ENCODE measurements at places on chromosomes 4 and X. TPM values are rescaled to one million over a fixed set of nuclear protein-coding genes. Genes with fewer than 3 reads are reported as not detected.

- no peak for ATAC-seq
These were observed 27.8 kb downstream of the ADGRA3 start for GRCh38 chr4:22488106-22488505.

DNA sequence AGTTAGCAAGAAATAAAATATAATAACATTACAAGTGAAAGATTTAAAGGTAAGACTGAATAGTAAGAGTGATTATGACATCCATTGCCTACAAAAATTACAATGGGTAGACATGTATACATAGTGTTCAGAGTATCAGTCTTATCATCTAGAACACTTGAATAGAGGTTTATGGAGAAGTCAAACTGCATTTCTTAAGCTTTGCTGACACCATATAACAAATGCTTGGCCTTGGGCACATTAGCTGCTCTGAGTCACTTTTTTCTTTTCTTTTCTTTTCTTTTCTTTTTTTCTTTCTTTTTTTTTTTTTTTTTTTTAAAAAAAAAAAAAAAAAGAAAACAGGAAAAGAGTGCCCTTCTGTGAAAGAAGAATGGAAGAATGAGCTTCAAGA, 220.0 kb downstream of the SPCS3 start:
- ATAC-seq, result no peak

- ATAC-seq, result no peak
These were observed 92.2 kb downstream of the LPAR4 start for GRCh38 chrX:78839711-78840110.

GRCh38 chrX:129000018-129000417, 523.3 kb downstream of the SMARCA1 start:
- ATAC-seq, result no peak

- no peak for ATAC-seq
These were observed 311.9 kb downstream of the OPHN1 start for GRCh38 chrX:68121371-68121770.

- ATAC-seq, result peak; percentile 71
These were observed 5.5 kb upstream of the S100P start for GRCh38 chr4:6687947-6688878.

DNA sequence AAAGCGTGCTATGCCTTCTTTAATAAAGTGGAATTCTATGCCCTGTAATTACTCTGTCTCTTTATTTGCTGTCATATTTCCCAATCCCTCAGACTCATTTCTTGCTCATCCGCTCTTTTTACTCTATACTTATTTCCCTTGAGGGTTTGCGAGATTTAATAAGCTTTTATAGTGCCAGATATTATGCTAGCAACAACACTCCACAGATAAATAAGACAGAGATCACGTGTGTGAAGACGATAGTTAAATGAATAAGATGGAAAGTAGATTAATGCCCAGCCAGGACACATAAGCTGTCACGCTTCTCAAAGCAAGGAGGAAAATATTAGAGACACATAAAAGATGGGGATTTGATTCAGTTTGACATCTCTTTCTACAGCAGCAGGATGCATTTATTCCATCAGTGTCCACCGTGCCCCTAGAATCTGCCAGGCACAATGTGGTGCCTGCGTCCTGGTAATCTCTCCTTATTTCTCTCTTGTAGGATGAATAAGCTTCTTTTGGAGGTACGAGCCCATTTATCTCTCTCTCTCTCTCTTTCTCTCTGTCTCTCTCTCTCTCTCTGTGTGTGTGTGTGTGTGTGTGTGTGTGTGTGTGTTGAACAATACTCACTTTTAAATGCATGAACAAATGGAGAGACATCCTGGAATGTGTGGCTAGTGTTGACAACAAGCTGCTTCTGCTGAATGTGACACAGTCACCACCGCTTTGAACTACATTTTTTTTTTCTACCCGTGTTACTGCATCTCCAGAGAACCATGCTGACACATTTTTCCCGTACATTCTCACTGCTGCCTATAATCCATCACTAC, 48.2 kb downstream of the TMEM156 start:
- ATAC-seq, result no peak

DNA sequence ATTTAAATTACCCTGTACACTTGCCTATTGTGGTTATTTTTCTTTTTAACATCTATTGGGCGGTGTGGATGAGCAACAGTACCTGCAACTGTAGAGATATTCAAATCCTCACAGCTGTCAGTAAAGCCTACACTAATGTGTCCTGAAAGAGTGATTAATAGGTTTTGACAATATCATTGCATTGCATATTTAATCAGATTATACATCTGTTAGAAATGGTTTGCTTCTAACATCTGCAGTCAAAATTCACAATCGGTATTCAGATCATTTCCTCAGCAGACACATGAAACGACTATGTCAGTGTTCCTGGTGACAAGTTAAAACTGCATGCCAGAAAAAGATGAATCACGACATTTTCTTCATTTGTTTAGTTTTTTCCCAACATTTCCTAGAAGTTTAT, 254.6 kb upstream of the EPHA5 start:
- no peak for ATAC-seq

DNA sequence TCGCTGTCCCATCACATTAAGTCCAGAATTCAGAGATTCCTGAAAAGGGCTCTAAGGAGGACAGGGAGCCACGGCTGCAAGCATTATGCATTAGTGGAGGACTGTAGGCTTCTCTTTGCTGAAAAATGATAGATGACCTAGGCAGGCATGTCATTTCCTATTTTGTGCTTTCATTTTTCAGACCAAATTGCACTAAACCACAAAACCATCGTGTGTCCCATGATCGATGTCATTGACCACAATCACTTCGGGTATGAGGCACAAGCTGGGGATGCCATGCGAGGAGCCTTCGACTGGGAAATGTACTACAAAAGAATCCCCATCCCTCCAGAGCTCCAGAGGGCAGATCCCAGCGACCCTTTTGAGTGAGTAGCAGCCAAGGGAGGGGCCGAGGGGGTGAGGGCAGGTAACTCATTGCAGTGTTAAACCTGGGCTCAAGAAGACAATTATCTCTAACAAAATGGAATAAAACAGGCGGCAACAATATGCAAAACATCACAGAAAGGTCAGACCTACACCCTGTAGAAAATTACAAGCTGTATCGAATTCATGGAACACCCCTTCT, 355.2 kb upstream of the GALNT7 start:
- ATAC-seq, result no peak

- ATAC-seq, result no peak
These were observed 479.8 kb downstream of the KLHL13 start for GRCh38 chrX:117636826-117637225.

GRCh38 chr4:10161146-10161545, 44.5 kb upstream of the WDR1 start:
- ATAC-seq, result no peak

DNA sequence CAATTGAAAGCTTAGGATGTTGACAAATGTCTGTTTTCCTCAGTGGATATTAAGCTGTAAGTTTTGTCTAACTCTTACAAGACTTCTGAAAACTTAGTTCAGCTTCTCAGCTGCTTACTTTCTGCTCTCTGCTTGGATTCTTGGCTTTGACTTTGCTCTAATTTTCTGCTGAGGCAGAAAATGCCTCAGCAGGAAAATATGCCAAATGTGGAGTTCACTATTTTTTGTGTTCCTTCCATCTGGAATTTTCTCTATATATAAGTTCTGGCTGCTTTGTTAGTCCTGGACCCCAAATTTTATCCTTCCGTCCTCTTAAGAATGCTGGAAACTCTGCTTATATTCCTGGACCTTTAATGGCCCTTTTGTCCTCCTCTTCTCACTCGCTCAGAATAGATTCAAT, 352.6 kb upstream of the NWD2 start:
- no peak for ATAC-seq

DNA sequence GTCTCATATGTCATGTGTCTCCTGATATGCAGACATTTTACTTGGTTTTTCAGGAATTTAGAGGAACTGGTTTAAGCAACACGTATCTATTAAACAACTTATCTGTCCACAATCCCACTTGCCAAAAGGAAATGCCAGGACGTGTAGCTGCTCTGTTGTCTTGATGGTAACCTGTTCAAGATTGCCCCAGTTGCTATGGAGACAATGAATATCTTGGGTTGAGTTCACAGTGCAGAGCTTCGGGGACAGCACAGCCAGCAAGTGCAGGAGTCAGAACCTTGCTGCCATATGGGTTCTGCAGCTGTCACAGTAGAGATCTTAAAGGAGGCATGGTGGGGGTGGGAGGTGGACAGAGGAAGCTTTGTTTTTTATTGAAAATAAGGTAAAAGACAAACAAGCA, 28.7 kb upstream of the FAM9B start:
- no peak for ATAC-seq

DNA sequence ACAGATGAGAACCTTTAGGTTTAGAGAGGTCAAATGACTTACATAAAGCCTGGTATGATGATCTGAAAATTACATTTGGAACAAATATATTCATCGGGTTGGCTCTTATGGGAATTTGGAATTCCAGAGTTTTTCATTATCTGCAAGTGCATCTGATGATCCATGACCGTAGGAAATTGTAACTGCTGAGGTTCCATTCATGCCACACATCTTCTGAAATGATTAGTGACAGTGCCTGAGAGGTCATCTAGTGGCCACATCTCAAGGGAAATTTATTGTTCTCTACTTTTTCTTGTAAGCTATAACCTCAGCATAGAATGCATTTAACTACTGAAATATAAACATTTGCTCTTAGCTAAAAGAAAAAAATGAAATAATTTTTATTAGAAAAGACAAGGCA, 105.8 kb upstream of the NWD2 start:
- ATAC-seq, result no peak

DNA sequence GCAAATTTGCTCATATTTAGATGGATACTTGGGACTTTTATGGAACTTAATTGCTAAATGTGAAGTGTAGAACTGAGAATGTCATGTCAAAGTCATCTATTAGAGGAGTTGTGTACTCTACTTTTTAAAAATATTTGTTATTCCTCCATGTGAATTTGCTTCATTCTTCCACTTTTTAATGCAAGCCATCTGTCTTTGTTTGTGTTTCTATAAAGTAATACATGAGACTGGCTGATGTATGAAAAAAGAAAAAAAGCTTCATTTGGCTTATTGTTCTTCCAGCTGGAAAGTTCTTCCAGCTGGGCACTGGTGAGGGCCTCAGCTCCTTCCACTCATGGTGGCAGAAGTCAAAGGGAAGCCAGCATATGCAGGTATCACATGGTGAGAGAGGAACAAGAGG, 114.6 kb upstream of the GRID2 start:
- no peak for ATAC-seq

DNA sequence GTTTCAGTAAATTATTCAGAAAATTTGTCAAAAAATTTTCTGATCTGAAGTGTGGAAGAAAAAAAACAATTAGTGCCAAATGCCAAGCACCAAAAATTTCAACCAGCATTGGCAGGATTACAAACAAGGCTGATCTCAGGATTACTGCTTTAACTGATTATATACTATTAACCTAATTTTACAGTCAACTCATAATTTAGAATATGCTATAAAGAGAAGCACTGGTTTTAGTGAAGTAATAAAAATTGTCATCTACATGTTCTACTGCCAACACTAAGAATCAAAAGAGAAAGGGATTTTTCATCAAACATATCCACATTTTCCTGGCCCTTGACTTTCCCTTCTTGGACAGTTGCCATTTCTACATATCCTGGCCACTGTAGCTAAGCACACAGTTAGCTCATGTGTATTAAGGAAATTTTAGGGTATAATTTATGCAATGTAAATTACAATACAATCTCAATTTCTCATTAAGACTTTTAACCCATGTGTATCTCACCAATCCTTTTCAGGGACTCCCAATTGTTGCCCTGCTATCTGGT, 33.8 kb downstream of the THOC2 start:
- no peak for ATAC-seq

GRCh38 chrX:38800981-38801845, at the start of gene MID1IP1:
TSS of gene MID1IP1 (plus strand) at chrX:38801459. CDS start at chrX:38804947, 3,488 bp downstream.
- ATAC-seq, result peak; percentile 76

GRCh38 chr4:78602334-78602733, 50.8 kb downstream of the ANXA3 start:
- no peak for ATAC-seq

DNA sequence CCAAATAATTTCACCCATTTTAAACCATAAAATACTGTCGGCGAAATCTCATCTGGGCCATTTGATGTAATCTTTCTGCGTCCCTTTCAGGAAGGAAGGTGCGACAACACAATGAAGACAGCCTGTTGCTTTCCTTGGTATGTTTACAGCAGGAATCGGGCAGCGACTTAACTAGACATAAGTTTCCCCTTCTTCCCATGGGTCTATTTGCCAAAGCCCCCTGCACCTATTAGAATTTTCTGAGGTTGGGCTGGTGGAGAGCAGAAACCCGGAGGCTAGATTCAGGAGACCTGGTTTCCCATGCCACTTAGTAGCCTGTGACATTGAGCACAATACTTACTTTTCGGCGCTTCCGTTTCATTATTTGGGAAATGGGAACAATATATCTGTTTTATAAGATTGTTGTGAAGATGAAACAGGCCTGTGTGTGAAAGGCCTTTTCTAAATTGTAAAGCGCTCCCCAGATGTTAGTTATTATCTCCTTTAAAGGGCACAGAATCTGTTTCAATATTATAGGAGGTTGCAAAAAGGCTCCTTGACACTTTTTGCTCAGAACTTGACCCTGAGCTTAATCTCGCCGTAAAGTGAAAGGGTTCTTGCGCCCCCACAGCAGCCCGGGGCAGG, 552 bp upstream of the AFF1 start:
- ATAC-seq, result no peak

DNA sequence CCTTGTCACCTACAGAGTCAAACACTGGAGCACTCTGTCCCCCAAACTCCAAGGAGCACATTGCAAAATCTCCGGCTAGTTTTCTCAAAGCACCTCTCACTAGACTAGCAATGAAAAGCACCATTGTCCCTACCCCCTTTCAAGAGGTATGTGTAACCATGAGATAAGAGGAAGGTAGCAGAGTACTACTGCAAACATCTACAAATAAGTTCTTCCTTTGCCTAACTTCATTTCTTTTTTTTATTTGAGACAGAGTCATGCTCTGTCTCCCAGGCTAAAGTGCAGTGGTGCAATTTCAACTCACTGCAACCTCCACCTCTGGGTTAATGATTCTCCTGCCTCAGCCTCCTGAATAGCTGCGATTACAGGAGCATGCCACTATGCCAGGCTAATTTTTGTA, 17.7 kb downstream of the PPP4R3C start:
- ATAC-seq, result no peak

- ATAC-seq, result no peak
These were observed 14.4 kb upstream of the ARSJ start for GRCh38 chr4:113993887-113994286.

- ATAC-seq, result no peak
These were observed 1.4 kb downstream of the SMARCA5 start for GRCh38 chr4:143514901-143515300.

- ATAC-seq, result no peak
These were observed 139.7 kb upstream of the PSAPL1 start for GRCh38 chr4:7574287-7575014.

H2BW2 gene
- total RNA-seq, result not detected

GPAT3 gene
- 9.8 TPM for total RNA-seq

PGM2 gene
- total RNA-seq, result 114 TPM

SHROOM3 gene
- total RNA-seq, result 20.7 TPM

PHOX2B gene
- total RNA-seq, result not detected

All from esophagus mucosa (tissue), 1 donor.